ENCODE measurements at places on chromosomes 7 and 10.

- DNase-seq, result peak; percentile 50
These were observed 77.9 kb downstream of the KIAA1549 start for GRCh38 chr7:138903186-138903820.

- DNase-seq, result no peak
These were observed 14.8 kb downstream of the ZNF316 start for GRCh38 chr7:6651851-6652445.

DNA sequence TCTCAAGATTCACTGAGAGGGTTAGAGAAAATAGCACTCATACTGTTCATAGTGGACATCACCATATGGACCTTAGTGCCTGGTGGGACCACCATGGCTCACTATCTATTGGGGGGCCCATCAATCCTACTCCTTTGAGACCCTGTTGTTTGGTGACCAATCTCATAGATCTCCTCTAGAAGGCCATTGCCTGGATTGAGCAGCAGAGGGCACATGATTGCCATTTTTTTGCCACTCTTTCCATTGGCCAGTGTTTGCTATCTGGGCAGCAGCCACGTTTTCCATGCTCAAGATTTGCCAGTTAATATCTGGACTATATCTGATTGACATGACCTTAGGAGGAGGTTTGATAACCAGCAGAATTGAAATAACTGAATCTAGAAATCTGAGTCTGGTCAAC is 244.5 kb downstream of the ITGB1 start:
- DNase-seq, result no peak

DNA sequence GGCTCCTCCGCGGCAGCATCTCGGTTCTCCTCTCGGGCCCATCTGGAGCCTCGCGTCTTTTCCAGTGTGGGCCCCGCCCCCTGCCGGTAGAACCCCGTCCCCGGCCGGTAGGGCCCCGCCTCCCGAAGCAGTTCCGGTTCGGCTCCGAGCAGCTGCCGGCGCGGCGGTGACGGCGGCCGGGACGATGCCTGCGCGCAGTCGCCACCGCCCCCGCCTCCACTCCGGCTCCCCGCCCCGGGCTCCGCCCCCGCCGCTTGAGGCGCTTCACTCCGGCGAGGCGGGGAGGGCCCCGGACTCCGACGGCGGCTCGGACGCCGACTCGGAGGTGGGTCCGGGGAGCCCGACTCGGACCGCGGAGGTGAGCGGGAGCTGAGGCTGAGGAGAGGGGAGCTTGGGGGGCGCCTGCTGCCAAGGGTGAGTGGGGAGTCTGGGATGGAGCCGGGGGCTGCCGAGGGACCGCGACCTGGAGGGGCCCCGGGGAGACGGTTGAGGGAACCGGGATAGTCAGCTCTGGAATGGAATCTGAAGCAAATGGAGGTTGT is at the start of gene SAMD8:
Gene SAMD8, plus strand, starts transcription at position 292 of the 542 bp plus-strand sequence. CDS start 38,873 bp downstream, outside the sequence.
- DNase-seq, result peak; percentile 96

DNA sequence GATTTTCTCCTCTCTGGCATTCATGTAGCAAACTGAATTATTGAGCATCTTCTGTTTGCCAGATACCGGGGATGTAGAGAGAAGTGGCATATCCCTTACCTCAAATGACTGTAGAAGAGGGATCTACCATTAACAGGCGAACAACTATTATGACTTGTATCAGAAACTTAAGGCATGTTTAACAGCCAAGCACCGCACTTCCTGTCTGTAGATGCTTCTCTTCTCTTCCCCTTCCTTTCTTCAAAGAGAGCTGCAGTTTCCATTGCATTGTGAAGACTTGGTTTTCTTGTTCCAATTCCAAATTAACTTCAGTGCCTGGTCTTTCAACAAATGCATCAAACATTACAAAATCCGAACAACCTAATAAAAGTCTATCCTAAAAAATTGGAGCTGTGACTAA is 49.3 kb downstream of the LRRC4 start:
- DNase-seq, result no peak

GRCh38 chr10:12642036-12642435 is 292.7 kb downstream of the CAMK1D start:
- DNase-seq, result no peak

DNA sequence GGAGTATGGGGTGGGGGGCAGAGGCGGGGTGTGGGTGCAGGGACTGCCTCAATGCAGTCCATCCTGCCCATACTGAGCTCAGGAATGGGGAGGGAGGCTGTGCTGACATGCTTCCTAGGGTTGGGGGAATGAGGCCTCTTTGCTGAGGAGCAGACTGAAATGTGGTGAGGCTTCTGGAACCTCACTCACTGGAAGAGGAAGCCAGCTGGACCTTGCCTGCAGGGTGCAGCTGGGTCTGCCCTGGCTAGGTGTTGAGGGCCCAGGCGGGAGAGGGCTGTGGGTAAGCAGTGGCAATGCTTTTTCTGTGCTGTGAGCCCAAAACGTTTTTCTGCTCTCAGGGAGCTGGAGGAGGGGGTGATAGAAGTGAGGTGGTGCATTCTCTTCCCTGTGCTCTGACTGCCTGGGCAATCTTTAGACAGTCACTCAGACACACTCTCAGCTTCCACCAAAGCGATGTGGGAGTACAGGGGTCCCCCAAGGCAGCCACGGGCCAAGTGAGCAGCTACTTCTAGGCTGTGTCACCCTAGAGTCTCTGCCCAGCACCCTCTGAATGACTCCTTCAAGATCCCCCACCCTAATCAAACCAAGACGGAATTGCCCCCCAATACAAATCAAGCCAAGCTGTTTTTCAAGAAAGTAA is 41.1 kb upstream of the BMPR1A start:
- DNase-seq, result no peak

DNA sequence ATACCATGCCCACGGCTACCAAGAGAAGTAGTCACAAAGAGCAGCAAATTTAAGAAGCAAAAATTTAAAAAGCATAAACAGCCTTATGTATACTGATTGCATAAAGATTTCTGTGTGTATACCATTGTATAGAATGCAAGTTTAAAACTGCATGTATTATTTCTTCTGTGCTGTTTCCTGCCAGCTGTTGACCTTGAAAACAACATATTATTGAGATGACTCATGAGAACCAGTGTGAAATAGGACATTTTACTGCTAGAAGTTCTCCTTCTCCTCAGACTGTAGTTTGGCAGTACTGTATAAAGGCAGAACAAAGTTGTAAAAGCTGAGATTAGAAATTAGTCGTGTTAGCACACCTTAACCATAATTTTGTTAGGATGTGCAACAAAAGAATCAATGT is 42.3 kb upstream of the SGCE start:
- no peak for DNase-seq

- DNase-seq, result no peak
These were observed 178.5 kb downstream of the KCNMA1 start for GRCh38 chr10:77458986-77459590.

DNA sequence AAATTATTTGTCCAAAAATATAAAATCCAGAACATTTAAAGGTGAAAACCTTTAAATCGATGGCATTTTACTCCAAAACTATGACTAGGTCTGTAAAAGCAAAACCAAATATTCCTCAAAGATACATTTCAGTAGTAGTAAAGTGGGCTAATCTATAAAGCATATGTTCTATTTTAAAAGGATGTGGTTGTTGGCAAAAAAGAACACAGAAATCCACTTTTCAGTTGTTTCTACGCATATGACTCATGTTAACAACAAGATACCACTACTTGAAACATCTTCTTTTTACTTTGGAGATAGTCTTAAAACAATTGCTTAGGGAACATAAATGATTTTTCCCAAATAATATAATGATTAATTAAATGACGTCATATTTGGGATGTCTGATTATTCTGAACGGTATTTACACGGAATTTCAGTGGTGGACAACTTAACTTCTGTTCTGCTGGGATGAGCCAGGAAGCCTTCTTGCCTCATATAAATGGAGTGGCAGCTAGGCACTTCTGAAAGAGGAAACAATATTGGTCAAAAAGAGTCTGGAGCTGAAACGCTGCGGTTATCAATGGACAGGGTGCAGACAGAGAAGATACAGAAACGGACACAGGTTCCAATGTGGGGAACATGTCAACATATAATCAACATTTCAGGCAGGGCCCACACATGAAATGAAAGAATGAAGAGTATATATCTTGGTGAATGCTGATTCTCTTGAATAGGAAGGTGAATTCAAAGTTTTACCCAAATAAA is 78.5 kb downstream of the ETV1 start:
- DNase-seq, result no peak

GRCh38 chr10:43204042-43204942 is 62.6 kb downstream of the RASGEF1A start:
- DNase-seq, result no peak

DNA sequence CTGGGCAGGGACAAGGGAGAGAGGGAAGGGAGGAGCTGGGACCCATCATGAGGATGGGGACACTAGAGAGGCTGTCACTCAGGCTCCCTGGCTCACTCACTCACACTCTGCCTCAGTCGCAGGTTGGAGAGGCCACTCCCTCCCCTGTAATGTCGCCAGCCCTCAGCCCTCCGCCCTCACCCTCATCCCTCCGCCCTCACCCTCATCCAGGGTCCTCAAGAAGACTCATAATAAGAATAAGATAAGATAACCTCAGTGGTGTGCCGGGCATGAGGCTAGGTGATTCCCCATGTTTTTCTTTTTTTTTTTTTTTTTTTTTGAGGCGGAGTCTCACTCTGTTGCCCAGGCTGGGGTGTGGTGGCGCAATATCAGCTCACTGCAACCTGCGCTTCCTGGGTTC is 92.2 kb downstream of the GTF2IRD1 start:
- no peak for DNase-seq

GRCh38 chr10:82020999-82021398 is 146.0 kb downstream of the NRG3 start:
- DNase-seq, result no peak

DNA sequence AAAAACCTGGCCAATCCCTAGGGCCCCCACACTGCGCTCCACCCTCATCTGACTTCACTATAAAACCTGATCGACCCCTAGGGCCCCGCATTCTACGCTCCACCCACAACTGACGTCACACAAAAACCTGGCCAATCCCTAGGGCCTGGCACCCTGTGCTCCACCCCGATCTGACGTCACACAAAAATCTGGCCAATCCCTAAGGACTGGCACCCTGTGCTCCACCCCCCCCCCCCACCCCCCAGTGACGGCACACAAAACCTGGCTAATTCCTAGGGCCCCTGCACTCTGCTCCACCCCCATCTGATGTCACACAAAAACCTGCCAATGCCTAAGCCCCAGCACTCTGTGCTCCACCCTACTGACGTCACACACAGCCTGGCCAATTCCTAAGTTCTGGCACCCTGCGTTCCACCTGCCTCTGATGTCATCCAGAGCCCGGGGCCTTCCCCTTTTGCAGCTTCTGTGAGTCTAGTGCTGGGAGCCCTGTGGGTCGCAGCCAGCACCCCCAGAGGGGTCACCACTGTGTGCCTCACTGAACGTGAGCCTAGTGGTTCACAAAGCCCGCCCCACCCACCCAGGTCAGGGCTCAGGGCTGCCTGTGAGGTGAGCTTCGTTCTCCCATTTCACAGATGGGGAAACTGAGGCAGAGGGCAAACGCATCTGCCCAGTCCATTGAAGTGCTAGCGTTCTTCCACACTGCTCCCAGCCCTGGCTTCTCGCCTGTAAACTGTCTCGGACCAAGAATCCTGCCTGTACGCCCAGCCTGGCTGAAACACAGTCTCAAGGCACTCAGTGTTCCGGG is 40.6 kb downstream of the MICALL2 start:
- no peak for DNase-seq

DNA sequence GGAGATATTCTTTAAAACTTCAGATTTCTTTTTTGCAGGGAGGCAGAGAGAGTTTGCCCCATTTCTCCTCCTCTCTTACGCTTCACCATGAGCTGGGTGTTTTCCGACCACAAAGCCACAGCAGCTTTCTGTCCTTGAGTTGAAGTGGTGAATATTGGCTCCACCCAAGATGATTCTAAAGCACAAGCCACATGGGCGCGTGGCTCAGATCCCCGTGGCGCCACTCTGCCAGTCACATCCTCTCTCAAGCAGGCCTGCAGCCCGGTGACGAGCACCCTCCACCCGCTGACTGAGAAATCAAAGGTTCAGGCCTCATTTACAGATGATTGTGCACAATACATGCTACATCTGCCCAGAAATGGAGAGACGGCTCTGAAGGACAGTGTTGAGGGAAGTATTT is 27.6 kb upstream of the RNF32 start:
- peak; percentile 71 for DNase-seq

GRCh38 chr10:9275861-9276260 is 1221.4 kb downstream of the GATA3 start:
- DNase-seq, result no peak

DNA sequence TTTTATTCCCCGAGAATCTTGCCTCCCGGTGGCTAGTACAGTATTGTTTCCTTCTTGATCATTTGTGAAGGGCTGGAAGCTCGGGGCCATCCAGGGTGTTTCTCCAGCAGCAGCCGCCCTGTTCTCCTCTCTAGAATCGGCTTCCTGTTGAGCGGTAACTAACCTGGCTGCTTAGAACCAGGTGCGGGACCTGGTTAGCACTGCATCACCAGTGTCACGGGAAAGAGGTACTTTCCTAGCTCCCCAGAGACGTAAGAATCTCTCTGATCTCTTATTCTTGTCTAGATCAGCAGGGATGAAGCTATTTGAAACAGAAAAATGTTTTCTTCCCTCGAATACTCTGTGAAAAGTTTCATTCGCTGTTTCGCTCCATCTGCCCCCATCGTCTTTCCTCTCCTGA is 239.2 kb downstream of the CELF2 start:
- no peak for DNase-seq

DNA sequence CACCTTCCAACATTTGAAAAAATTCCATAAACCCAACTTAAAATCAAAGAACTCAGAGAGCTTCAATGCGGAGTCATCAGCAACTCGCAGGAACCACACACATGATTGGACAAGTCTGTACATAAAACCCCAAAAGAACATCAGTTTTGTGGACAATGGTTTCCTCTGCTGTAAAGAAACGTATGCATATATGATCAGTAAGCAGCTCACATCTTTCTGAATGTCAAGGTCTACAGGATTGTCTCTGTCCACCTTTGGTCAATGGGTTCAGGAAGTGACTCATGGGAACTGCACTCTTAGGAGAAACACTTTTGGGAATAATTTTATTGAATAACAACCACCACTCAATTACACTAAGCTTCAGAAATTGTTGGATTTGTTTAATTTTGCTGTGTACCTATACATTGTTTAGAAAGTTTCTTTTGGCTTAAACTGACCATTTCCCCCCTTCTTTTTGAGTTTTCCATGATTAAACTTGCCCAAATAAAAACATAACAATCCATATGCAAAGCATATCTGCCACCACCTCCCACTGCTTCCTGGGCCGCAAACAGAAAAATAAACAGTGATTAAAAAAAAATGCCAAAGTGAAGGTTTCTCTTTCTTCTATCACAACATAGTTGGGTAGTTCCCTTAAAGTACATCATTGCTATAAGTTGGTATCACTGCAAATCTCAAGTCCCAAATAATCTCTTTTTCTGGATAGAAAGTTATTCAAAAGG is 27.3 kb upstream of the AFAP1L2 start:
- no peak for DNase-seq

- DNase-seq, result no peak
These were observed 71.3 kb upstream of the DGKB start for GRCh38 chr7:14973712-14974428.
